ENCODE measurements at places on chromosomes 12 and 14.

GRCh38 chr14:68940614-68941185, 38.4 kb downstream of the ACTN1 start:
- no peak for DNase-seq

GRCh38 chr14:90850487-90850886, 34.3 kb upstream of the TTC7B start:
- no peak for DNase-seq

- peak; percentile 19 for DNase-seq
These were observed 213.5 kb upstream of the SLC38A2 start for GRCh38 chr12:46585854-46586621.

DNA sequence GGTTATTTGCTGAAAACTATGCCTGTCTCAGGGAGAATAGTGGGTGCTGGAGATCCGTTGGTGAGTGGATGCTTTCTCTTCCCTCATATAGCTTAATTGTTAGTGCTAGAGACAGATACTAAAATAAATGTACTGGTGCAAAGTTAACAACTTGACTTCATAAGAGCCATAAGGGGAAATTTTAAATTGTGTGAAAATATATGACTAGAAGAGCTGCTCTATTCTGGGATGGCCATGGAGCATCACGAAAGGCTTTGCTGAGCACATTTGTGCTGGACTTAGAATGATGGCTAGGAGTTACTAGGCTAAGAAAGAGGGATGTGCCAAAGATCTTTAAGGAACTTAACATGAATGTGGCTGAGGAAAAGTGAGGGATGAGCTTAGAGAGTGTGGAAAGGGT, 668.8 kb downstream of the NRXN3 start:
- DNase-seq = no peak

DNA sequence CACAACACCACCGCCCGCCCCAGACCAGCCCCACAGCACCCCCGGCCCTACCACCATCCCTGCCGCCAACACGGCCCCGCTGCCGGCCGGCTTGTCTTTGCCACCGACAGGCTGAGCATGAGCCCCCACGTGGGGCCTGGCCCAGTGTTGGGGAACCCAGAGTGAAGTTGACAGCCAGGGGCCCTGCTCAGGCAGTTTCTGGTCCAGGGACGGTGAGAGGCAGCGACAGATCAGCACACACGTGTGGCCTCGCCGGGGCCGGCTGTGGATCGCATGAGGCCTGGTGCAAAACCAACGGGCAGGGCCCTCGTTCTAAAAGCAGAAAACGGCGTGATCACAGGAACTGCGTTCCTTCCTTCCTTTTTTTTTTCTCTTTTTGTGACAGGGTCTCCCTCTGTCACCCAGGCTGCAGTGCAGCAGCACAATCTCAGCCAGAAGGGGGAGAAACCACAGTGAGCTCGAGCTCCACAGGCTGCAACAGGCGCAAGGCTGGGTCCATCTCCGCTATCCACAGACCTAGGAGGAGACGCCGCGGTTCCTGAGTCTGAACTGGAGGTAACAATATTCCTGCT, 50.5 kb upstream of the FBRSL1 start:
- no peak for DNase-seq

GRCh38 chr14:60648934-60649874, at the start of gene SIX1:
Gene SIX1, minus strand, starts transcription at chr14:60649477. Its CDS starts 288 bp downstream, at chr14:60649189.
- DNase-seq = no peak

- no peak for DNase-seq
These were observed 220.2 kb upstream of the CPNE8 start for GRCh38 chr12:39125566-39125965.

DNA sequence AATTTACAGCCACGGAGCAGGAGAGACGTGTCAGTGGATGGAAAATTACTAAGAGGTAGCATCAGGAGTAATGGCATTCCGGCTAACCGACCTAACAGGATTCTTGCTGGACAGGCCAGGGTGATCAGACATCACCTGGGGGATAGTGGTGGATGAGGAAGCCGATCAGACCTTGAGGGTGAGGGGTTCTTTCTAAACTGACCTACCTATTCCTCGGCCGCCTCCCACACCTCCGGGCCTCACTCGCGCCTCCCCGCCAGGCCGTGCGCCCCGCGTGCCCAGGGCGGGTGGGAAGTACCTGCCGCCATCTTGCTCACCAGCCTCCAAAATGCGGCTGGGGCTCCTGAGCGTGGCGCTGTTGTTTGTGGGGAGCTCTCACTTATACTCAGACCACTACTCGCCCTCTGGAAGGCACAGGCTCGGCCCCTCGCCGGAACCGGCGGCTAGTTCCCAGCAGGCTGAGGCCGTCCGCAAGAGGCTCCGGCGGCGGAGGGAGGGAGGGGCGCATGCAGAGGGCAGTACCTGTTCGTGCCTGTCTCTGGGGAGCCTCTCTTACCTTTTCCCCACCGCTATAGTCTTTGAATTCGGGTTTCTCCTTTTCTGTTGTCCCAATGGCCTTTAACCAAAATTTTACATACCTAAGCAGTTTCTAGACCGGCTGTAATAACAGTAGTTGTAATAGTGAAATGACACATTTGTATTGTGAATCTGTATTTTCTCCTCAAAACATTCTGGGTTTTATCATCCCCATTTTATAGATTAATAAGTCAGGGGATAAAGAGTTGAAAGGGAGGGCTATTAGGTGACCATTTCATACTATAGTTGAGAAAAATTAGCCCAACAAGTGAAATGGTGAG, at the start of gene TMPRSS12:
Gene TMPRSS12 (plus strand): TSS at position 290 of the 857 bp plus-strand sequence. CDS start 39 bp downstream, at position 329.
- DNase-seq = no peak

GRCh38 chr12:69639400-69640016, 28.8 kb upstream of the LRRC10 start:
- DNase-seq = peak; percentile 63

GRCh38 chr12:45565590-45565989, 163.9 kb upstream of the ARID2 start:
- DNase-seq = no peak

- DNase-seq = no peak
These were observed 81.0 kb downstream of the PTPRR start for GRCh38 chr12:70839544-70839943.

DNA sequence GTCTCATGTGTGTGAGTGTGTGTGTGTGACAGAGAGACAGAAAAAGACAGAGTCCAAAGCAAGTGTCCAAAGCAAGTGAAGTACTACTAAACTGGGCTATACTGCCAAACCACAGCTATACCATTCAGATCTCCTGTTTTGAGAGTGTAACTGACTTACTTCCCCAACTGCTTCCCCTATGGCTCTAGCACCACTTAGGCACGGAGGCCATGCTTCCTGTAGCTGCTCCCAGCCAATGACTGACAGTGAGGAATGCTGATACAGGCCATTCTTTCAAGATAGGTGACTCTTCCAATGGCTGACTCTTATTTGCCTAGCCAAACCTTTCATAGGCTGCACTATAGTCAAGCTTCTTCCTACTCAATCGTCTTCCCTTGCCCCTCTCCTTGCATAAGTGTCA, 393.2 kb downstream of the BCAT1 start:
- DNase-seq = no peak

- no peak for DNase-seq
These were observed 36.8 kb downstream of the ZFP36L1 start for GRCh38 chr14:68756000-68756481.

DNA sequence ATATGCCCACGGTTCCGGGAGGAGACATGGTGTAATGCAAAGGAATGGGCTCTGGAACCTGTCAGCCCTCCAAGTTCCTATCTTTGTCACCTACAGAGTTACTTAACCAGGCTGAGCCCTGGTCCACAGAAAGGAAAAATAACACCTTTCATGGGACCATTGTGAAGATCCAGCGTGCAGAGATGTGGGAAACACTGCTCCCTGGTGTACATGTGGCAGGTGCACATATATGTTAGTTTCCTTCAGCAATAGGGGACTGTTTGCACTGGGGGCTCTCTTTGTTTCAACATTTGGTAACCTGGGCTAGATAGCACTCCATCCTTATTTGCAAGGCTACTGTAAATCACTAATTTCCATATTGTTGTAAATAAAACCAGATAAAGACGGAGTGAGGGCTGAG, 72.3 kb downstream of the ANO2 start:
- DNase-seq = no peak

DNA sequence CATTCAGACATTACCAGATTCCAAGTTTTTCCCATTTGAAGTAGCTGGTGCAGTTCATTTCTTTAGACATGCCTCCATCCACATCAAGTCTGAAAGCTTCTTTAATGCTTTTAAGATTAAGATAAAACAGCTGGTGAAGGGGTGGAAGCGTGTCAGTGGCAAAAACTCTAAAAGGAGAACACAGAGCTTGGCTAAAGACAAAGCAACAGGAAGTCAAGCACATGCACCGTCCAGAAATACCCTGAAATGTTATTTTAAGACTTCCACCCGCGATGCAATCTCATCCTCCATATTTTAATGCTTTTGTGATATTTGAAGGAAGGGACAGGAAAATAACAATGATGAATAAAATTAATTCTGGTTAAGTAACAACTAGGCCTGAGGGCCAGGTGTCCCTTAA, 31.8 kb downstream of the PPM1H start:
- DNase-seq = no peak

DNA sequence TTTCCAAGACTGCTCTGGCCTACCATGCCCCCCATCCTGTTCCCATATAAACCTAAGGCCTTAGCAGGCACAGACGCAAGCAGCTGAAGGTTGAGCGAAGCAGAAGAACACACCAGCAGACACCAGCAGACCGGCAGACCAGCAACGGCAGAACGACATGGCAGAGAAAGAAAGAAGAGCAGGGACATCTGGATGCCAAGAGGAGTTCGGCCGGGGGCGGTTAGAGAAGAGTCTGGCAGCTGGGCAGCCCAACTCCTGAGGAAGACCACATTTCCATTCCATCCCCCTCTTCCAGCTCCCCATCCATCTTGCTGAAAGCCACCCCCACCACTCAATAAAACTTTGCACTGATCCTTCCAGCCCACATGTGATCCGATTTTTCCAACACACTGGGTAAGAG, 5.2 kb upstream of the ST8SIA1 start:
- no peak for DNase-seq

DNA sequence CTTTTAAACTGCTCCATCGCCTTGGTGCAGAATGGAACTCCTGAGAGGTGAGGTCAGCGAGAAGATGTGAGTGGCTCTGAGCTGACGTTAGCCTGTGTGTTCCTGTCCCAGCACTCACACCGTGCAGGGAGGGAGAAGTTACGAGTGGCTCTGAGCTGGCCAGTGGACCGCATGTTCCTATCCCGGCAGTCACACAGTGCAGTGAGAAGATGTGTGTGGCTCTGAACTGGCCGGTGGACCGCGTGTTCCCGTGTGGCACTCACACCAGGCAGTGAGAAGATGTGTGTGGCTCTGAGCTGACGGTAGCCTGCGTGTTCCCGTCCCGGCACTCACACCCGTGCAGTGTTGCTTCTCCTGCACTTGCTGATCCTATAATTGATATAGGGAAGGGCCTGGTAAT, 59.9 kb downstream of the VCPKMT start:
- no peak for DNase-seq

- no peak for DNase-seq
These were observed 133.7 kb upstream of the DCN start for GRCh38 chr12:91316161-91316906.

DNA sequence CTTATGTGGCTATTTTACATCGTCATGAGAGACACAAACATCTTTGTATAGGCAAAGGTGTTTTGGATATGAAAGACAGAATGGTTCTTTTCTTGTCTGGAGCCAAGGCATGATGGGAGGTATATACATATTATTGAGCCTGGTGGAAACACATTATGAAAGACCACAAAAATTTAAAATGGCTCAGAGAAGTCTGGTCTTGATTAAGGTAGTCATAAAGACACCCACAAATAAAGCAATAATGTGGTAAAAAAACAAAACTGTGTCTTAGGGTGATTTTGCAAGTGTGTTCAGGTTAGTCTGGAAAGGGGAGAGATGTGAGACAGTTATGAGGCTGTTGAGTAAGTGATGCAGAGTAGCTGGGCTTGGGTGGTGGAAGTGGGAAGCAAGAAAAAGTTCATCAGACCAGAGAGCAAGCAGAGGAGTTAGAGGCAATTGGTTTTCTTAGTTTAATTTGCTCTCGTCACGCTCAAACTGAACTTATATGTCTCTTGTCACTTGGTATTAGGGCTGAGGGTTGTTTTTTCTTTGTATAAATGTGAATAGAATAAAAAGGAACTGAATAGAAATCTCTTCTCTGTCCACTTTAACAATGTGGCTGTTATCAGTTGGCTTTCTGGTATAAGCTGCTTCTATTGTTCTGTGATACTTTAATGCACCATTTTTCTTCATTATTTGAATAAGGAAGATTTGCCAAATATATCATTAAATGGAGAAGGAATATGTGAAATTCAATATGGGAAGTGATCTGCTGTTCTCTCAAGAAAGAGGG, 115.0 kb downstream of the AKAP6 start:
- DNase-seq = no peak

- no peak for DNase-seq
These were observed 180.9 kb downstream of the TRHDE start for GRCh38 chr12:72453066-72453465.

GRCh38 chr12:84789184-84789583, 123.4 kb downstream of the SLC6A15 start:
- DNase-seq = no peak

GRCh38 chr14:102315121-102315520, 4.4 kb upstream of the ZNF839 start:
- no peak for DNase-seq

GRCh38 chr12:124881123-124881522, 17.5 kb upstream of the SCARB1 start:
- no peak for DNase-seq

- no peak for DNase-seq
These were observed 8.9 kb upstream of the KRT7 start for GRCh38 chr12:52224151-52224550.

DNA sequence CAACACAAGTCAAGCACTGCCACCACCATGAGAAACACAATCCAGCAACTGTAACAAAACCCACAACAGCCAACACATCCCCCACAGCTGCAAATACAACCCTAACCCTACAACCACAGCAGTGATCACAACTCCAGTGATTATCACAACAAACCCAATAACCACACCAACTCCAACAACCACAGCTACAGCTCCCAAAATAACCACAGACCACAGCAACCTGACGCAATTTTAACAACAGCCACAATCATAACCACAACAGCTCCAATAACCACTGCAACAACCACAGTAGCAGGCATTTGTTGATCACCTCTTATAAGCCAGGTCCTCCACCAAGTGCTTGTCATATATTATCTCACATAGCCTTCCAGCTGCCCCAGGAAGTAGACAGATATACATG, 42.2 kb upstream of the FAM181A start:
- no peak for DNase-seq

DNA sequence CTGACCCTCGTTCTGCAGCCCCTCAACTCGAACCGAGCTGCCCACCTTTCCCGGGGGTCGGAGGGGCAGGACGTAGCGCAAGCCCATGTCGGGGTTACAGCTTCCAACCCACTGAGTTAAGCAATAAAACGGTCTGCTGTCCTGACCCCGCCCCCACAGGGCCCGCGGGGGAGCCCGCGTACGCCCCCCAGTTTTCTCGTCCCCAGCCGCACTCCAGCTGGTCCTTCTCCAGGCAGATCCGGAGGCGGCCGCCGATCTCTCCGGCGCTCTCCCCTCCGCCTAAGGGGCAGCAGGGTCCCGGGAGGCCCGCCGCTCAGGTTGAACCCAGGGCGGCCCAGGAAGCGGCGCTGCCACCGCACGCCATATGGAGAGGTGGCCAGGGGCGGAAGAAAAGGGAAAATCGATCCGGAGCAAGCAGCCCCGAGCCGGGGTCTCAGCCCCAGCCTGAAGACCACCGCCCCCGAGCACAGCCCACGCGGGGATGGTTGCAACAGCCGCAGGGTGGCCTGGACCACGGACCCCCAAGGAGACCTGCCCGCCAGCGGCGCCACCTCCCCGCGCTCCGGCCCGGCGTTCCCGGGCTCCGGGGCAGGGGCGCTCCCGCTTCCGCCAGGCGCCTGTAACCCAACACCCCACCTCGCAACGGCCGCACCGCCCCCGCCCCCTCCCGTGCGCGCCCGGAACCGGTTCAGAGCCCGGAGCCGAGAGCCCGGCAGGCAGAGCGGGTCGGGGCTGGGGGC, 760 bp downstream of the ACTN1 start:
- no peak for DNase-seq

Measured in CD4-positive, alpha-beta T cell treated with Interleukin-15 for 4 hours (primary cell).